ENCODE measurements at places on chromosomes 5 and 9.

- no peak for DNase-seq
Observed at GRCh38 chr9:24832307-24832706, 286.6 kb upstream of the IZUMO3 start.

- no peak for DNase-seq
Observed at GRCh38 chr9:89837934-89838310, 233.1 kb downstream of the GADD45G start.

GRCh38 chr5:43859309-43859708, 256.3 kb downstream of the NNT start:
- no peak for DNase-seq

GRCh38 chr9:36218011-36218410, 27.3 kb downstream of the CLTA start:
- no peak for DNase-seq
